ENCODE measurements at places on chromosomes 2 and 18.
A peak's percentile ranks its signal among the peaks of the same experiment; 100 is the strongest.

DNA sequence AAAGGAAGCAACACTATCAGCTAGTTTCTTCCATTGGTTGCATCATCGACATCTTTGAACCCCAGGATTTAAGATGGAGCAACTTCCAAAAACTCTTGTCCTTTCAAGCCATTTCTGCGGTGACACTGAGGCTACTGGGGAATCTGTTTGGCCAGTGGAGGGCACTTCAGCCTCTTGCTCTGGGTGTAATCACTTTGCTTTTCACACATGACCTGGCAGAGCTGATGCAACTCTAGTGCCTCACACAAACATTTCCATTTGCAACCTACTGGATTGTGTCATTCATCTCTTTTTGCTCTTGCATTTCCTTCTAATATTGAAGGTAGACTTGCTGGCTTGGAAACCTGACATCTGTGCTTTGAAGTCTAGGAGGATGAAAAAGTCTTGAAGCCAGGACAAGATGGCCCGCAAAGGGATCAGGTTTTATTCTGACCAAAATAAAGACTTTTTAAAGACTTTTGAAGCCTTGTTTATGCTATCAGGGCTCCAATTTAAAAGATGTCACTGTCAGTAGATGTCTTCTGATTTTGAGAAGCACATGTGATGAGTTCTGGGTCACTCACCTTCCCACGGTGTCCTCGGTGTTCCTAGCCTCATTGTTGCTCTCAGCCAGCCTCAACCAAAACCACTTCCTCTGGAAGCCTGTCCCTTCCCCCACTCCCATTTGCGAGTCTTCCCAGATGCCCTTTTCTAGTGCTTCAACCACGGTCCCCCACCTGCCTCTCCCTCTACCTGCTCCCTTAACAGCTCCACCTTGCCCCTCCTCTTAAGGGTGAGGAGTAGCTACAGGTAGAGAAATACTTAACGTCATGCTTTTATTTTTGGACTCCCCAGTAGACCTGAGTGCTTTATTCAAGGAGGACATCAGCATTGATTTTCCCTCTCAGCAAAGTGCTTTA, 69.7 kb upstream of the KCNE4 start:
- DNase-seq: no peak

- DNase-seq: no peak
Measured at GRCh38 chr2:197869501-197870111, 65.2 kb downstream of the PLCL1 start.

- DNase-seq: no peak
Measured at GRCh38 chr18:80231151-80231550, 16.2 kb downstream of the PARD6G start.

DNA sequence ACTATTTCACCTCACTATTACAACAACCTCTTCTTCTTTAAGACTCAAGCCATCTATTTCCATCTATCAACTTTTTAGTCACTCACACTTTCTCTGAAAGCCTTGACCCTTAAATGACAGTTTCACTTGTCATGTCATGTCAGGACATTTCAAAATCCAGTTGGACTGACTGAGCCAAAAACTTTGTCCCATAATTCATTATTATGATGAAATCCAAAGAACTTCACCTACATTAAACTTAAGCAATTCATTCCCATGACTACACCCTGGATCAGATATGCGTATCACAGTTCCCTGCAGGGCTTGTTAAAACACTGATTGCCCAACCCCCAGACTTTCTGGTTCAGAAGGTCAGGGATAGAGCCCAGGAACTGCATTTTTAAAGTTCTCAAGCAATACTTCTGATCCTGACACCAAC, 26.5 kb downstream of the LDAH start:
- no peak for DNase-seq

DNA sequence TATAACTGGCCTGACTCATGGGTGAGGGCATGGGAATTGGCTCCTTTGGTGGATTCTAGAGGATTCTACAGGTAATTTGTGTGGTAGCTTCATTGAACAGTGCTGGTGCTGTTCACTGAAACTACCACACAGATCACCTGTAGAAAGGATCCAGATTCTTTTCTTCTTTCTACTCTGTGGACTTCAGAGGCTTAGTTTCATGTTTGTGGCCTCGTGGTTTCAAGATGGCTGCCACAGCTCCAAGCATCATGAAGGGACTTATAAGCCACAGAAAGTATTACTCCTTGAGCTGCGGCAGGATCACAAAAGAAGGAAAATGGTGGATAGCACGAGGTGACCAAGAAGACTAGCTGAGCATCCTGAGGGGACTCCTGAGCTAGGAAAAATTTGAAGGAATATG, 88.9 kb downstream of the ADCYAP1 start:
- DNase-seq: no peak

- DNase-seq: no peak
Measured at GRCh38 chr2:232543491-232543890, 4.0 kb downstream of the CHRNG start.

GRCh38 chr18:35376742-35377695, at the start of gene ZNF396:
Gene ZNF396, minus strand, starts transcription at chr18:35377337. Its CDS starts 3,045 bp downstream, at chr18:35374292.
- DNase-seq: peak; percentile 19

DNA sequence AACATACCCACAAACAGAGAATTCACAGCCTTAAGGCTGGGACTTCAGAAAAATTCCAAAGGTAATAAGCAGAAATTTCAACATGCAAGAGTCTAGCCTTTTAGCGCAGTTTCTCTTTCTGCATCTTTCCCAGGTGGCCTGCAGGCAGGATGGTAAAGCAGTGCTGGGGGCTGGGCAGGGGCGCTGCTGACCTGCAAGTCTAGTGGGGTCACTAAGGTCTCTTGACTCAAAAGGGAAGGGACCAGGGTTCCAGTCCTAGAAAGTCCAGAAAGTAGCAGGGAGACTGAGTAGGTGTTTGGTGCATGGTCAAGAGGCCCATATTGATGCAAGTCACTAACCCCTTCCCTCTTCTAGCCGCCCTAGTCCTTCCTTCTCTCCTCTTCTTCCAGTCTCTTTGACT, 169.2 kb downstream of the TGIF1 start:
- no peak for DNase-seq

- DNase-seq: no peak
Measured at GRCh38 chr2:179652296-179652695, 209.1 kb downstream of the ZNF385B start.

- no peak for DNase-seq
Measured at GRCh38 chr2:51953931-51954330, 922.0 kb upstream of the NRXN1 start.

Measured in NCI-H187 treated with DMSO at 0.1 percent for 48 hours (cell line).